Activated T-cell treated with anti-CD3 and anti-CD28 coated beads, Interleukin-2, amount 50 U/mL, for 72 hours (primary cell): ENCODE measurements at places on chromosomes 6 and 20.

DNA sequence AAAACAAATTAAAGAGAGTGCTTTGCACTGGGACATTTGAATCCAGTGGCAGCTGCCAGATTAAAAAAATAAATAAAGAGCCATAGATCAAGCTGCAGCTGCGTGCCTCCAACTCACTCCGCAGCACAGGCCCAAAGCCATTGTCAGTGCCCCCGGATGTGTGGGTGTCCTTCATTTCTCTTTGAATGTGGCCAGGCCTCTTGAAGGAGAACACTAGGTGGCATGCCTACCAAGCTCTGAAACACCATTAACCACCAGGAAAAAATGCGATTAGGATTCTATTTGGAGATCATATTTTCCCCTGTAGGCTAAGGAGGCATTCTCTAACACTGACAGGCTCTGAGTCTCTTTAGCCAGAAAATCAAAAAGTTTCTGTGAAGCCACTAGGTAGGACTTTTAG is 549.8 kb downstream of the PRKN start:
- DNase-seq: no peak

DNA sequence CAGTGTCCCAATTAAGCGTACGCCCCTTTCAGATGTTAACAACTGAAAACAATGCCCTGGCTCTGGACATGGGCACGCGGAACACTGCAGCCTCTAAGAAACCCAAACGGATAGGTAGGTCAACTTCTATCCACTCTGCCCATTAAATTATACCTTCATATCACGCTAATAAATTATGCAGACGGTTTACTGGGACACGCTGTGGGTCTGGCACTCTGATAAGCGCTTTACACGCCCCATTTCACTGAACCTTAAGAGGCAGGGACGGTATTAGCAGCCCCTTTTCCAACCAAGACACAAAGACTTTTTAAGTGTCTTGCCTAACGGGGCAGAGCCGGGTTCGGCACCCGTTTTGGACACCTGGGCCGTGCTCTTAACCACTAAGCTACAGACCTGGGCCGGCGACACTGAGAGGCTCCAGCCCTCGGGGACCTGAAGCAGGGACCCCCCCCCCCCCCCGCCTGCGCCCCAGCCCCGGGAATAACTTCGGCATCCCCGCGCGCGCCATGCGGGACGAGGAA is 744 bp downstream of the STAU1 start:
- peak; percentile 29 for DNase-seq

DNA sequence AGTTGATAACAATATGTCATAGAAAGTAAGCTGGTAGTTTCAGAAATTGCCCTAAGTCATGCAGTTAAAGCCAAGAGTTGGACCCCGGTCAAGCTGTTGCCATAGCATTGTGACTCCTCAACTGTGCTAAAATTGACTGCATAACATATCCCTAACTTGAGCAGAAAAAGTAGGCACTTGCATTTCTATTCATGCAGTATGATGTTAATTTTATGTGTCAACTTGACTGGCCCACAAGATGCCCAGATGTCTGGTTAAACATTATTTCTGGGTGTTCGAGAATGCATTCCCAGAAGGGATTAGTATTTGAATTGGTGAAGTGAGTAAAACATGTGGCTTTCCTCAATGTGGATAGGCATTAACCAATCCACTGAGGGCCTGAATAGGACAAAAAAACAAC is 136.4 kb downstream of the GPR63 start:
- DNase-seq: no peak

GRCh38 chr6:150276168-150276936 is 92.5 kb upstream of the IYD start:
- no peak for DNase-seq
